ENCODE measurements at places on chromosomes 1 and 21.
A peak's percentile ranks its signal among the peaks of the same experiment; 100 is the strongest.

DNA sequence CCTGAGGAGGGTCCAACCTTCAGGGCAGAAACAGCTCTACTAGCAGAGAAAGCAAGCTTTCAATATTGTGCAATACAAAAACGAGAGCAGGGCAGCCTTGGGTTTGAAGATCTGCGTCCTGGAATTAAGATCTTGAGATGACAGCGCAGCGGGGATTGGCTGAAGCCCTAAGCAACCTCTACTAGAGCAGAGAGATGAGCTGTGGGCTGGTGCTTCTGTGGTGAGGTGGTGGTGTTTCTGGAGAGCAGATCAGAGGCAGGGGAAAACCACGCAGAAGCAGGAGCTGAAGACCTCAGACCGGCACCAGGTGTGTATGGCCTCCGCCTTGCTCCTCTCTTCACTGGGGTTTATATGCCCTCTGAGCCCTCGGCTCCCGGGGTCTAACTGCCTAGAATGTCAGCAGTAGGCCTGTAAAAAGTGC is 12.5 kb downstream of the TRAF3IP3 start:
- peak; percentile 71 for DNase-seq

DNA sequence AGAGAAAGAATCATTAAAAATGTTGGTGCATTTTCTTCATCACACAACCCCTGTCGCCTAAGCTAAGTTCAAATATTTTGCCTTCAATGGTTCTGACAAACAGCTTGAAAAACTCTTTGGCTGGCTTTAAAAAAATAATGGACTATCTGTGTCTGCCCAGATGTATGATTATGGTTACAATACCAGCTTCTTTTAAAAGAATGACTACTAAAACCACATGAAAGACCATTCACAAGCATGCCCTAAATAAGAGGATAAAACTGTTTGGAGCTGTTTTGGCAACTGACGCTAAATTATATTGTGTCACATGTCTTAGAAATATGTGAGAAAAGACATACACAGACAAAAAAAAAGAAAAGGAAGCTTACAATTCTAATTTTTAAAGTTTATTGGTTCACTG is 23.7 kb upstream of the PLPPR4 start:
- no peak for DNase-seq

DNA sequence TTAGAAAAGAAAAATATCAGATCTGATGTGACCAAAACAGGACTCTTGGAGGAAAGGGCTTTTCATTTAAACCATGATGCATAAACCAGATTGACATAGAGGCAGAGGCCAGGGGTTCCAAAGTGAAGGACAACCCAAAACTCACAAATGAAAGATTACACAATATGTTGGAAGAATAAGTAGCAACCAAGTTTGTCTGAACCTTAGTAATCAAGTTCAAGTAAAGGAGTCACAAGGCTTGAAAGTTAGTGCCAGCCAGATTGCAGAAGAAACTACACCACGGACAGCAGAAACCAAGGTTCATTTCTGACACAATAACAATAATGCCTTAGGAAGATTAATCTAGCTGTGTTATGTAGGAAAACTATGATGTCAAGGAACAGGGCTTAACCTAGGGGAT is 124.6 kb downstream of the ZC3H11B start:
- no peak for DNase-seq

DNA sequence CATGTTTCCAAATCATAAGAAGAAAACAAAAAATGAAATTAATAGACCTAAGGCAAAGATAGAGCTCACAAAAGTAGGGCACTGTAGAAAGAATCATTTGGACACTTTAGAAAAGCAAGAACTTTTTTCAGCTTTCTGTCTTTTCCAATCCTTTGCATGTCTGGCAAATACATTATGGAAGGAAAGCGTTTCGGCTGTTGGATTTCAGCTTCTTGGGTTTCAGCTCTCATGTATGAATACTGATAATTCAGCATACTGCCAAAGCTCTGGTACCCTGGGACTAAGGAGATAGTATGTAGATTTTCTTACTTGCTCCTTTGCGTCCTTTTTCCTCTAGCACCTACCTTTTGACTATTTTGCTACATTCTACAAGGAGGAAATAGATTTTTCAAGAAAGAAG is 375.9 kb downstream of the BRINP3 start:
- DNase-seq = no peak

DNA sequence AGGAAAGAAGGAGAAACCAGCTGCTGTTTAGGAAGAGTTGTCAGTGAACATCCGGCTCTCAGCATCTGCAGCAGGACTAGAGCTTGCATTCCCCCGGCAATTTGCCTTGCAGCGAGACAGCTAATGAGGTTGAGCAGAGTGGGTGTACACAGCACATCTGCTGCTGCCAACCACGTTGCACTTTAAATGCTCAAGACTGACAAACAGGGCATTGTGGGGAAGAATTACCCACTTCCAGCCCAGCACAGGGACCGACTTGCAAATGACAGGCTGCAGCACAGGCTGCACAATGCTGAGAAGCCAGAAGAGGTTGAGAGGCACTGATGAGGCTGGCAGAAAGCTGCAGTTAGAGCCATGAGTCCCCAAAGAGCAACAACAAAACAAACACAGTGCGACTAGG is 47.5 kb upstream of the PLA2G2C start:
- no peak for DNase-seq

DNA sequence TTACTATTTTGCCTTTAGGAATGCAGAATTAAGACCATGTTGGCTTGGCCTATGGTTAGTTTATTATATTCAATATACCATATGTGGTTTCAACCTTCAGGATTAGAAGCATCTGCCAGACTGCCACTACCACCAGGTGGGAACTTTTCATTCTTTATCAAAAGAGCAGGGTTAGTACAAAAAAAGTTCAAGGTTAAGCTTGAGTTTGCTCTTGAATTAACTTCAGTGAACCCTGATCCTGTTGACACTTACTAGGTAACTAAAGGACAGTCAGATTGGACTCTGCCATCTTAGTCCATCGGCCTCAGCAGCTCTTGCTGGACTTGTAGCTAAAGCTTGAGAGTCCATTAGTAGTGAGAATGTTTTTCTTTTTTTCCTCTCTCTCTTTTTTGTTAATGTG is 22.1 kb downstream of the CLIC4 start:
- no peak for DNase-seq

GRCh38 chr1:12555411-12556367 is 62.3 kb downstream of the DHRS3 start:
- no peak for DNase-seq

- DNase-seq = no peak
These were observed 124.6 kb upstream of the CAMK1G start for GRCh38 chr1:209458921-209459320.

GRCh38 chr1:89939693-89940438 is 55.0 kb upstream of the ZNF326 start:
- DNase-seq = no peak

GRCh38 chr1:233373226-233373625 is 45.7 kb downstream of the MAP3K21 start:
- no peak for DNase-seq

DNA sequence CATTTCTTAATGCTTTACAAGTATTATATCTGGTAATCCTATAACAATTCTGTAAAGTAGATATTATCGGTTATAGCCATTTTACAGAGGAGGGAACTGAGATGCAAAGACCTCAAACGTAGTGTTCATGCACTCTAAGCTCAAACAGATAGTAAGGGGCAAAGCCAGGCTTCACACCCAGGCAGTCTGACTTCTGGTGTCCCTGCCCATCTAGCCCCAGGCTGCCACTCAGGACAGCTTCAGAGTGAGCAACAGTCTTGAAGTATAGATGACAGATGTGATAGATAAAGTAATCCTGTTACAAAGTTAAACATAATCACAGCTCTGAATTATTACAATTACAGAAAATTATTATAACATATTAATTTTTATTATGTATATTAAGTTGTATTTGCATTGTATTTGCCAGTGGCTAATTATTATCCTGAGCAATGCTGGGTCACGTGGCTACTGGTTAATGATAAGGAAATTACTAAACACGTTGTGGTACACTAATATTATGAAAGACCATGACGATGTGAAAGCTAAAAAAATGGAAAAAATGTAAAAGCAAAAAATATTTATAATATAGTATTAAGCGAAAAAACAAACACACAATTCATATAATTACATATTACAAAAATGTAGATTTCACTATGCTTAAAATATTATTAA is 6.1 kb upstream of the TRAF3IP3 start:
- DNase-seq = no peak

GRCh38 chr21:25313829-25314228 is 293.5 kb downstream of the MRPL39 start:
- DNase-seq = no peak

DNA sequence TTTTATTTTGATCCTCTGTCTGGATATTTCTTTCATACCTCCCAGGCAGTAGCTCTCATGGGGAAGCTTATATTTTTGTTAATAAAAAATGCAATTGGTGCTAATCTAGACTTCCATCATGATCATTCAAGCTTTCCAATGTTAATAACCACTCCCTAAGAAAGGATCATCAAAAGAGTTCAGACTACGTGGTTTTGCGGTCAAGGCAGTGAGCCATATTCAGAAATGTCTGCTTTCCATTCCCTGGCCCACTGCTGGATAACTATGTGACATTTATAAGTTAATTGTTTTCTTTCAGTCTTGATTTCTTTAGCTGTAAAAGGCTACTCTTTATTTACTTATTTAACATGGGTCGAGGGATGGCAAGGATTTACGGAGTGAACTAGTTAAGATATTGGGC is 414.6 kb downstream of the LMO4 start:
- no peak for DNase-seq

DNA sequence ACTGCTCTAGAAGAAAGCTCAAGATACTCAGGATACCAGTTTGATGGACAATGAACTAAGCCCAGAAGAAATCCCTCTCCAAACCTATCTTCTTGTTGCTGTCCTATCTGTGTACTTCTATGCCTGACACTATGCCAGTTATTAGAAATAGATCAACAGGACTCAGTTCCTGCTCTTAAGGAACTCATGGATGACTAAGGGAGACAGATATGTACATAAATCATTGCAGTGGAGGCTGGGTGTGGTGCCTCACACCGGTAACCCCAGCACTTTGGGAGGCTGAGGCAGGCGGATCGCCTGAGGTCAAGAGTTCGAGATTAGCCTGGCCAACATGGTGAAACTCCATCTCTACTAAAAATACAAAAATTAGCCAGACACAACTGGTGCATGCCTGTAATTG is 42.4 kb upstream of the AK4 start:
- DNase-seq = no peak

- no peak for DNase-seq
These were observed 78.0 kb downstream of the SYT6 start for GRCh38 chr1:114075546-114076242.

- DNase-seq = no peak
These were observed 450.6 kb downstream of the TTLL7 start for GRCh38 chr1:83548311-83548710.
